Calu3 (cell line): ENCODE measurements at places on chromosomes 1 and 21. TPM values are rescaled to one million over a fixed set of nuclear protein-coding genes. Genes with fewer than 3 reads are reported as not detected.

GRCh38 chr1:168421399-168422004, 122.3 kb downstream of the XCL2 start:
- no peak for DNase-seq

ANGPTL3 gene
- not detected in 2 replicates for total RNA-seq

NOS1AP gene
- total RNA-seq = 6.7 and 9.9 TPM in 2 replicates

GRCh38 chr1:119366424-119366823, 2.2 kb upstream of the HAO2 start:
- DNase-seq = no peak

DNA sequence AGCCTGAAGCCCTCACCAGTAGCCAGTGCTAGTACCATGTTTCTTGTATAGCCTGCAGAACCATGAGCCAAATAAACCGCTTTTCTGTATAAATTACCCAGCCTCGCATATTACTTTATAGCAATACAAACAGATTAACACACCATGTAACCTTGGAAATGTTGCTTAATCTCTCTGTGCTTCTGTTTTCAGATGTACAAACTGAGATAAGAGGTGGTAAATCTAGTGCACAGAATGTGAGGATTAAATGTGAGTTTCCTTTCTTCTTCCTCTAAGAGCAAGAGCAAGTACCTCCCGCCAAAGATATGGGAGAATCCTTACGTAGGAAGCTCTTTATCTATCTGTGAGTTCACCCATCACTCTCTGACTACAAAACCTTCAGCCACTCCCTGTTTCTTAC, 128.4 kb downstream of the HIVEP3 start:
- DNase-seq = no peak

DNA sequence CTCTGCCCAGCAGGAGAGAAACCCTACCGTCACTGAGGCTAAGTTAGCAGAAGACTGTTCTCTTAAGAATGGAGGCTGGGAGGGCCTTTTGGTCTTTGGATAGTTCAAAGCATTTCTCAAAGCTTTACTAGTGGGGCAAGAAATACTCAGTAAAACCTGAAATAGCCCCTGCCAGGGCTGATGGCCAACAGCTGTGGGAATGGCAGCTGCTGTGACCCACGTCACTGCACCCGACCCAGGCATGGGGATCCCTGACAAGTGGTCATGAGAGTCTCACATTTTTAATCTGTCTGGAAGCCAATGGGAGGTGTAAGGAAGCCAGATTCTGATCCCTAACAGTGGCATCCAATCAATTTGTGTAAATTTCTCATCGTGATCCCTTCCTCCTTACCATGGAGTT, 44.5 kb upstream of the ENAH start:
- no peak for DNase-seq
